Pons (tissue), 1 donor: ENCODE measurements at places on chromosomes 13 and 19.

DNA sequence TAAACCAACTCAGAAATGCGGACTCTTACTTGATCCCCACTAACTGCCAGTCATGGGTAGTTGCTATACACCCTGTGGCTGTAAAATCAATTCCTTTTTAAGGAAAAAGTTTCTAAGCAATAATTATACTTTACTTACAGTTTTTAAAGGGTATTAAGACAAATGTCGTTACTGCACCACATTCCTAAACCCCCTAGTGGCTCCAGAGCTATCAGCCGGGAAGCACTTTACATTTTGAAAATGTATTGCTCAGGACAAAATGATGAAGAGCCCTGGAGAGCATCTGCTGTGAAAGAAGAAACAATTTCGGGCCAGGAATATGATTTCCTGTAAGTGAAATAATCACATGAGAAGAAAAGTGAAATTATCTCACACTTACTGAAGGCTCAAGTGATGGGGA is 36.7 kb downstream of the DCLK1 start:
- no peak for DNase-seq

- no peak for DNase-seq
Measured at GRCh38 chr13:36061054-36061453, 70.1 kb downstream of the DCLK1 start.

DNA sequence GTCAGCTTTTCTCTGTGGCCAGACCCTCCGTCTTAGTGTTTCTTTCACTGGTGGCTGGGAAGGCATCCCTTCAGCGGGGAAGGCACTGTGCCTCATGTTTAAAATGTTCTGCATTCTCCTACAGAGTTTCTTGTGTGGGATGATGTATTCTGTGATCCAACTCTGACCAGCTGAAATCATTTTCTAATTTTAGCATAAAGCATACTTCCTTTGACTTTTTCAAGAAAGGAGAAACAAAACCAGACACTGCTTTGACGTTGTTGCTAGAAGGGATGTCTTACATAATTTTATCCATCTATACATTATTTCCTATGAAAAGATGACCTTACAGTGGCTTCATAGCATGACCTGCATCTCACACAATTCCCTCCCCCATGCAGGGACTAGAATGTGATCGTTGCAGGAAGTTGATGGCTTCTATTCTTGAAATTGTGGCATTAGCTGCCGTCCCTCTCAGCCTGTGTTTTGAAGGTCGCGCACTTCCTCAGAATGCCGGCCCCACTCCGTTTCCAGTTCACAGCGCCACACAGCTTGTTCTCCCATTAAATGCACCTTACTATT is 38.6 kb upstream of the TEX29 start:
- peak; percentile 75 for DNase-seq

DNA sequence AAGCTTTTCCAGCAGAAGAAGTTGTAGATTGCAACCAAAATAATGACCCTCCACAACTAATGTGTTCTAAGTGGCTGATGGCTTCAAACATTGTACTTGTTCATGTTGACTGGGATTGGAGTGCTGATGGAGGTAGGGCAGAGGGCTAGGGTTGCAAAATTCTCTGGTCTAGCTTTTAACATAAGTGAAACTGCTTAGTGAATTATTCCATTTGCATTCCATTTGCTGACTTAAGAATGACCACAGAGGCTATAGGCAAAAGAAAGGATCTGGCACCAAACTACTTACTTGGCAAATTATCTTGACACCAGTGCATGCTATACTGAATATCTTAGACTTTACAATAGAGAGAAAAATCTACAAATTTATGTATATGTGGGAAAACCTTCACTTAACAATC is 287.0 kb downstream of the FGF9 start:
- DNase-seq, result no peak

GRCh38 chr13:23391752-23392151 is 41.8 kb downstream of the SACS start:
- no peak for DNase-seq

GRCh38 chr19:917323-918151 is at the start of gene KISS1R:
TSS of gene KISS1R (plus strand) at chr19:917333. CDS start at chr19:917503, 170 bp downstream.
- DNase-seq, result no peak

- DNase-seq, result no peak
Measured at GRCh38 chr19:20278342-20278741, 111.3 kb downstream of the ZNF486 start.

DNA sequence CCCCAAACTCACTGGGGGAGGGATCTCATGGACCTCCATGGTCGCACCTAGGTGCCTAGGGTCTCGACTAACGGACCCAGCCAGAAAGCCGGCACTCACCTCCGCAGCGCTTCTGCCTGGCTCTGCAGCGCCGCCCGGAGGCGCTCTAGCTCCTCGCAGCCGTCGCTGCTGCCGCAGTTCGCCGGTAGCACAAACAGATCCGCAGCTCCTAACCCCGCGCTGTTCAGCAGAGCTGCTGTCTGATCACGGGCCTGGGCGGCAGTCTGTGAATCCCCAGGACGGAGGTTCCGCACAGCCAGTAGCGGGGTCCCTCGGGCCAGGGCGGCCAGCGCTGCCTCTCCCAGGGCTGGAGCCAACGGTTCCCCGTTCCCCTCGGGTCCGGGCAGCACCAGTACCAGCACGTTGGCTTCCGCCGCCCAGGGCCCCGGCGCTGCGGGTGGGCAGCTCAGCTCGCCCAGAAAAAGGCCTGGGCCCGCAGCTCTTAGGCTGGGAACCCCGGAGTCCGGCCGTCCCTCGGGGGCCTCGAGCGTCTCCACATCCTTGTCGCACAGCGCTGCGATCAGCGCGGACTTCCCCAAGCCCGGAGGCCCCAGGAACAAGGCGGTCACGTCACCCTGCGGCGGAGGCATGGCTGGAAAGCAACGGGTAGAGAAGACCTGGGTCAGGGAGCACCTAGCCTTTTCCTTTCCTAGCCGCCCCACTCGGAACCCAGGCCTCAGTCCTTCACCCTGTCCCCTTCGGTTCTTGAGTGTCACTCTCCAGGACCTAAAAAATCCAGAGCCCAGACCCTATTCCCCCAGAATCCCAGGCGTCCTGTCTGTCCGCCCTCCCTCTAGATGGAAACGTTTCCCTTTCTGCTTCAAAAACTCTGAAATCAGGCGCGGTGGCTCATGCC is 977 bp downstream of the IRGQ start:
- DNase-seq, result no peak

DNA sequence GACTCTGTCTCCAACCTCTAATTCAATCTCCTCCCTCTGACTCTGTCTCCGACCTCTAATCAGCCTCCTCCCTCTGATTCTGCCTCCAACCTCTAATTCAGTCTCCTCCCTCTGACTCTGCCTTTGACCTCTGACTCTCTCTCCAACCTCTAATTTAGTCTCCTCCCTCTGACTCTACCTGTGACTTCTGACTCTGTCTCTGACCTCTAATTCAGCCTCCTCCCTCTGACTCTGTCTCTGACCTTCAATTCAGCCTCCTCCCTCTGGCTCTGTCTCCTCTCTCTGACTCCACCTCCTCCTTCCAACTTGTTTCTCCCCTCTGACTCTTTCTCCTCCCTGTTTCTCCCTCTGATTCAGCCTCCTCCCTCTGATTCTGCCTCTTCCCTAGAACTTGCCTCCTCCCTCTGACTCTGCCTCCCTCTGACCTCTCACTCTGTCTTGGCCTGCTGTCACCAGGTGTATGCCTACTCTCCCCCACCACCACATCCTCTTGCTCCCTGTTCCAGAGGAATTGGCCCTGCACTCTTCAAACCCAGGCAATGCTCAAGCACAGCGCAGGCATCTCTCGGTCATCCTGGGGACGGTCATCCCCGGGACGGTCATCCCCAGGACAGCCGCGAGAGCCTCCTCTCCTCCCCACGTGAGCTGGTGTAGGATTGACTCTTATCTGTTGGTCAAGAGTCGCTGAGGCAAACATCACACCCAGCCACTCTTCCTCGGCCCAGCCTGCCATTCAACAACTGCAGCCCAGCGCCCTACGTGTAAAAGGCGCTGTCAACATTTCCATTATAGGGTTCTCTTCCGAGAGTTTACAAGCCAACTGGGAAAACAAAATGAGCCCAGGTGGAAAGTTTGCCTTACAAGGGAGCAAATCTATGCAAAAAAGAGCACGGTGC is 60.2 kb downstream of the ZIC5 start:
- no peak for DNase-seq

GRCh38 chr19:1651568-1652291 is 685 bp downstream of the TCF3 start:
- DNase-seq, result no peak

DNA sequence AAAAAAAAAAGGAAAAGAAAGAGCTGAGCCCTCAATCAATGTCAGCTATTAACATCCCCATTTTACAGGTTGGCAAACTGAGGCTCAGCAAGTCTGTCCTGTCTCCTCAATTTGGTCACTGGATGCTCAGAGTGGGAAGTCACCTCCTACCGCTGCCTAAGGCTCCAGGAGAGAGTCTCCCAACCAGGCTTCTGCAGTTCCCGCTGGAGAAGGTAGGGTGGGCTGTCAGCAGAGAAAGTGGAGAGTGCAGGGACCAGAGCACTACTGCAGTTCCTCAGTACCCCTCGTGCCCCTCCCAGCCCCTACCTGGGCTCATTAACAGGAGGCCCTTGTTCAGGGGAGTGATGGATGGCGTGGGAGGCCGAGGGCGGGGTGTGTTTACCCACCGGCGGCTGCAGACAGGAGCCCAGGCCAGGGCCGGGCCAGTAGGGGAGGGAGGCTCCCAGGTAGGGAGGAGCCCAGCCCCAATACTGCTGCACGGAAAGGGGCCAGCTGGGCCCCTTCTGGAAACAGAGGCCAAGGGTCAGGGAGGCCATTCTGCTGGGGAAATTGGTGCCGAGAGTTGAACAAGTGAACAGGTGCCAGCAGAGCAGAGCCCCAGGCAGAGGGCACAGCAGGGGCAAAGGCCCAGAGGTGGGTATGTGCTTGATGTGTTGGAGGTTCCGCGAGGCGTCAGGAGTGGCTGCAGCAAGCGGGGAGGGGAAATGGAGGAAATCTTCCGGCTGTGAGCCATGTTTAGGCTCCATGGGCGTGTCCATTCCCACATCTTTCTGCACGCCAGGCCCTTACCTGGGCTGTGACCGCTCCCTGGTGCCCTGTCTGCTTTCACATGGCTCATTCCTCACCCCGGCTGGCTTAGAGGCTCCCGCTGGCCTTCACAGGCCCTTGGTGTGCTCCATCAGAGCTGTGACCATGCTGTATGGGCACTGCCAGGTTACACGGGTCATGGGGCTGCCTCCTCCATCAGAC is 7.6 kb upstream of the COMP start:
- DNase-seq, result no peak

GRCh38 chr13:98239162-98240076 is 62.4 kb upstream of the RNF113B start:
- no peak for DNase-seq

- DNase-seq, result peak; percentile 69
Measured at GRCh38 chr13:36736119-36736726, 62.4 kb downstream of the SERTM1 start.

- no peak for DNase-seq
Measured at GRCh38 chr19:869245-870177, 10.0 kb downstream of the CFD start.

DNA sequence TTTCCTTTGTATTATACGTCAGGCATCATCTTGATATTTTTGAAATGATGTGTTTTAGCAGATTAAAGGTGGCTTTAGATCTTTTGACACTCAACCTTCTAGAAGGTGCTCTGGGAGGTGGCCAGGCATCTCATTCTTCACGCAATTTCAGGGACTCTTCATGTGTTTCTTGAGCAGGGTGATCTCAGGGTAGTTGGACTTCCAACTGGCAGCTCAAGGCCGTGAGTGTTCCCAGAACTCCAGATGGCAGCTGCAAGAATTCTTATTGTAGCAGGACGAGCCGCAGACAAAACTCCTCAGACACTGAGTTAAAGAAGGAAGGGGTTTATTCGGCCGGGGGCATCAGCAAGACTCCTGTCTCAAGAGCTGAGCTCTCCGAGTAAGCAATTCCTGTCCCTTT is 82.5 kb upstream of the UBAC2 start:
- DNase-seq, result no peak

GRCh38 chr19:8342684-8343482 is at the start of gene KANK3:
TSS of gene KANK3 (minus strand) at chr19:8343262. CDS start at chr19:8337828, 5,434 bp downstream.
- DNase-seq, result peak; percentile 92

- DNase-seq, result no peak
Measured at GRCh38 chr13:49993111-49993510, 3.7 kb upstream of the TRIM13 start.

DNA sequence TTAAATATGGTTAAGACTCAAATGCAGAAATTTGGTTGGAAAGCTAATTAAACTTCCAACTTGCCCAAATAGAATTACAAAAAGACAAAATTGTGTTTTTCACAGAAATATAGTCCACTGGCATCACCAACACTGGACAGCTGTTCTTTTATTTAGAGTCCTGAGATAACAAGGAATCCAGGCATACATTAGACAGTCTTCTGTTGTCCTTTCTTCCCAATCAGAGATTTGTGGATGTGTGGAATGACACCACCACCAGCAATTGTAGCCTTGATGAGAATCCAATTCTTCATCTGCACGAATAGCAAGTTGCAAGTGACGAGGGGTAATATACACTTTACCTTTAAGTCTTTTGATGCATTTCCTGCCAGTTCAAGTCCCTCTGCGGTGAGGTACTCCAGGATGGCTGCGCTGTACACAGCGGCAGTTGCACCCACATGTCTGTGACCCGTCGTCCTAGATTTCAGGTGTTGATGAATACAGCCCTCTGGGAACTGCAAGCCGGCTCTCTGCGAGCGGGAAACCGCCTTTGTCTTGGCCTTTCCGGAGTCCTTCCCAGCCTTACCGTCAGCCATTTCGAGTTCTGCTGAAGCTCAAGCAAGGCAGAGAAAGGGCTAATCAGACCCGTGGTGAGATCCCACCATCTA is 14.7 kb downstream of the UBAC2 start:
- DNase-seq, result no peak

GRCh38 chr13:68007576-68007975 is 777.4 kb upstream of the PCDH9 start:
- DNase-seq, result no peak

DNA sequence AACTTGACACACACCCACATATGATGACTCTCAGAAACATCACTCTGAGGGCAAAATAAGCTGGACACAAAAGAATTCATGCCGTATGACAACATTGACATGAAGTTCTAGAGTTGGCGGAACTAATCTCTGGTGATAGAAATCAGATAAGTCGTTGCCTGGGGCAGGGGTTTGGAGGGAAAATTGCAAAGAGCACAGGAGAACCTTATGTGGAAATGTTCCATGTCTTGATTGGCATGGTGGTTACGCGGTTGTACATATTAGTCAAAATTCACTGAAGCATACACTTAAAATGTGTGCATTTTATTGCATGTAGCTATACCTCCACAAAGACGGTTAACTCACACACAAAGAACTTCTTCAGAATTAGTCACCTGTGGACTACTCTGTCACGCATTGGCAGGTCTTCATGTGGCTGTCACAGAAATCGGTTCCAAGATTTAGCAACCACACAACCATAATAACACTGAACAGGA is 137.8 kb upstream of the GJB6 start:
- no peak for DNase-seq

DNA sequence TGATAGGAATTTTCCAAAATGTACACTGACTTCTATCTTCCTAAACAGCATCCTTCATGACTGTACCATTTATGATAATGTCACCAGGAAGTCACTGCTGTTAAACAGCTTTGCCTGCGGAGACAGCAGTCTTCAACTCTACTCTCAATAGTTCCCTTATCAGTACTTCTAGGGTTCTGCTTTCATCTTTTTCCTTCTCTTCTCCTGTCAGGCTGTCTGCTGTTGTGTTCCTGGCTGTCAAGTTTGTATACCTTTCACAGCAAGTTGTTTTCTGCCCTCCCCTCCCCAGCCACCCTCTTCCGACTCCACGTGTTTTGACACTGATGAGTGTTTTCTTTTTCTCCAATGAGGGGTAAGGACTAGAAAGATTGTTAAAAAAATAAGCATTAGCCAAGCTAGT is 2.2 kb downstream of the UPF3A start:
- DNase-seq, result no peak

GRCh38 chr19:29504454-29504853 is 21.3 kb upstream of the VSTM2B start:
- DNase-seq, result no peak

- DNase-seq, result no peak
Measured at GRCh38 chr19:19043881-19044280, 10.5 kb downstream of the ARMC6 start.
